Pons (tissue), 1 donor: ENCODE measurements at places on chromosomes 3 and 15.

DNA sequence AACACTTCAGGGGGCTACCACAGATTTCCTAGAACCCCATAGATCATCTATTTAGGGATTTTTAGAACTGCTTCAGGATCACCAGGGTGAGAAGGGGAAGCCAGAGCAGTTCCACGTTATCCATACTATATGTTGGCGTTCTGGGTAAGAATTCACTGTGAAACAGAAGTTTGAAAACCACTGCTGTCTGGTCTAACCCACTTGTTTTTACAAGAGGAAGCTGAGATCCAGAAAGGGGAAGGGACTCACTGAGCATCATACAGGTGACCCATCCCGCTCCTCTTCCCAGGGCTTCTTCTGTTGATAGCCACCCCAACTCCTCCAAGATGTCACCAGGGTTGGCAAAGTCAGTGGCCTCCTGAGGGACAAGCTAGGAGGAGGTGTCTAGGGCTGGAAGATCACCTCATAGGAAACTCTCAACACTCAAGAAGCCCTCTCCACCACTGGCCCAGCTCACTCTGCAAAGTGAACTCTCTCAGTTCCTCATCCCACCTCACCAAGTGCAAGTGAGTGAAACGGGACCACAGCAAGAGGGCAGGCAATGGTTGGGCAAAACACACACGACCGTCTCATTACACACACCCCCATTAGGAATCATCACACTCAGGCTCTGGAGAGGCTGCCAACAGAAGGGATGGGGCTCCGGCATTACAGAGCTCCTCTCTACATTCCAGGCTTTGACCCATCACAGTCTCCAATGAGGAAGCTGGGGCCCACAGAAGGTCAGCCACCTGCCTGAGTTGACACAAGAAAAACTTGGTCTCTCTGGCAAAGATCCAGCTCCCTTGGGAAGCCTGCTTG lies 1.8 kb downstream of the DAPK2 start:
- no peak for DNase-seq

DNA sequence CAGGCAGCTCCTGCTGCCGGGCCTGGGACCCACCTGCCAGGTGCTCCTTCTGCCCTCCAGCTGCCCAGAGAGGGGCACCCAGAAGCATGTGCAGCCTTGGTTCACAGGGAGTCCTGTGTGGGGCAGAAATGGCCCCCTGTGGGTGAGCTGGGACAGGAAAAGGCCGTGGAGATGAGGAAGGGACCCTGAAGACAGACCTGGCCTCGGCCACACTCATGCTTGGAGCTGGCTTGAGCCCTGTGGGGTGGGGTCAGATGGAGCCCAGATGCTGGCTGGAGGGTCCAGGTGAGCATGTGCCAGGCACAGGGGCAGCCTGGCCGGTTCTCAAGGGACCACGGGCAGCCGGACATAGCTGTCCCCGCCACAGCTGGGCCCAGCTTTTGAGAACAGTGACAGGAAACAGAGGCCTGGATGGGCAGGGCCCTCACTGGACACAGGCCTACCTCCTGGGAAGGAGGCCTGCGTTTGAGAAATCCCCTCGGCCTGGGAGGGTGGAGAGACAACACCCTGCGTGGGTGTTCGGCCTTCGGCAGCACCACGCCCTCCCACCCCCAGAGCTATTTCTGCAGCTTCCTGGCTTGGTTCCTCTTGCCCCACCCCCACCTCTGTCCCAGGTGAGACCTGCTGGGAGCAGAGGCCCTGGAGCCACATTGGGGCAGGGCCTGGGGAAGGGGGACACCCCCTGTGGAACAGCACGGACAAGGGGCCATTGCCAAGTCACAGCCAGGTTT lies 132.6 kb upstream of the MEF2A start:
- no peak for DNase-seq

GRCh38 chr15:99995543-99995942 lies 262.3 kb upstream of the LYSMD4 start:
- no peak for DNase-seq

DNA sequence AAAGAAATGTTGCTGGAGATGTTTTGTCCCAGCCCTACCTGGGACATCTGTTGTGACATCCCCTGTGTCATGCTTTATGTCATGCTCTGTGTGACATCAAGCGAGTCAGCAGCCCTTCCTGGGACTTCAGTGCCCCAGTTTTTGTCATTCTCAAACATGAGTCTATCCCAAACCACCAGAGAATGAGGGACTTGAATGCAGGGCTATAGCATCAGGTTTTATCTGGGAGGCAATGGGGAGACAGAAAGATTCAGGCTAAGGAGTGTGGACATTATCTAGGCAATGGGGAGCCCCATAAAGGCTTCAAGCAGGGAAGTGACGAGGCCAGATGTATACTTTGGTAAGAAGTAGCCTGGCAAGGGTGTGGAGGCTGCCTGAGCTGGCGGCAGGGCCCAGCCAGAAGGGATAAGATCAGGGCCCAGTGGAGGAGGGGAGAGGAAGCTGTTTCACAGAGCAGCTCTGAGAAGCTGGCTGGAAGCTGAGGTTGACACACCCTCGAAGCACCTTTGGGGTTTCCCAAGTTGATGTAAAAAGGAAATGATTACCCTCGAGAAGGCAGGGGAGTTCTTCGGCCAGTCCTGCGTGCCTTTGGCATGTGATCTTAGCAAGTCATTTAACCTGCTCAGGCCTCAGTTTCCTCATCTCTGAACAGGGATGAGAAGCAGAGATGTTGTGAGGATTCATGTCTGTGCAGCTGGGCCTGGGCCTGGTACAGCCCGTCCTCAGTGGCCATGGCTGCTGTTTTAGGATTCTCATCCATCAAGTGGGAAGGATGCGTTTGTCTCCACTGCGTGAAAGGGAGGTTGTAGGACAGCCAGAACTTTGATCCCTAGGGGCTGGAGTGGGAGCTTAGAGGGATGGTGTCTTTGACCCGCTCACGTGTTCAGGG lies 34.3 kb downstream of the IRAK2 start:
- DNase-seq, result peak; percentile 41

DNA sequence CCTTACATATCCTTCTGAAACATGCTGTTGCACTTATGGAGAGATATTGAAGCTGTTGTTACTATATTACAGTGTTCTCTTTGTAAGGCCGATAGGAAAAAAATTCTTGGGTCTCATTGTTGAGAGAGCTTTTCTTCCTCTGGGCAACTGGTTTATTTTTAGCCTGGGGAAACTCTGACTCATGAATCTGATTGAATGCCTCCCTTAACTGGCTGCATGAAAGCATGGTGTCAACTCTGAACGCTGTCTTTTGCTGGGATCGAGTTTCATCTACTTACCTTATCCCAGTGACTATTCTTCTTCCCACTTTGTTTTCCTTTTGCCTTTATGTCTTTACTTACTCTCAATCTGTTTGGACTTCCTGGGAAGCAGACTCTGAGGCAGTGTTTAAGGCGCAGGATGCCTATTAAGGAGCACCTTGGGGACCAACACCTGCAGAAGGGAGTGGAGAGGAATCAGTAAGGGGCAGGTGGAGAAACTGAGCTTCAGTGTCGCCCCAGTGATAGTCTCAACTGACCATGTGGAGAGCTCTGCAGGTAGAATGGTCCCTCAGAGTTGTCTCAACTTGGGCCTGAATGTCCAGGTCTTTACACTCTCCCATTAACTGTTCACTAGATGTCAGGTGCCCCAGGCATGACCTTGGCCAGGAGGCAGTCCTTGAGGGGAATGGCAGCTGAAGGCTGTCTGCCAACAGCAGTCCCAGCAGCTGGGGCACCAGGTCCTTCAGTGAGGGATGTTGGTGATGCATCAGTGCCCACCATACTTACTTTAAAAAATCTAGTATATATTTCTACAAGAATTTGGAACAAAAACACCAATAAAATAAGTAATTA lies 88.9 kb upstream of the CCNL1 start:
- peak; percentile 99 for DNase-seq

- no peak for DNase-seq
Measured at GRCh38 chr15:75517233-75517632, 61.9 kb downstream of the PTPN9 start.
